ENCODE measurements at places on chromosomes 1 and 21.
A peak's percentile ranks its signal among the peaks of the same experiment; 100 is the strongest.

DNA sequence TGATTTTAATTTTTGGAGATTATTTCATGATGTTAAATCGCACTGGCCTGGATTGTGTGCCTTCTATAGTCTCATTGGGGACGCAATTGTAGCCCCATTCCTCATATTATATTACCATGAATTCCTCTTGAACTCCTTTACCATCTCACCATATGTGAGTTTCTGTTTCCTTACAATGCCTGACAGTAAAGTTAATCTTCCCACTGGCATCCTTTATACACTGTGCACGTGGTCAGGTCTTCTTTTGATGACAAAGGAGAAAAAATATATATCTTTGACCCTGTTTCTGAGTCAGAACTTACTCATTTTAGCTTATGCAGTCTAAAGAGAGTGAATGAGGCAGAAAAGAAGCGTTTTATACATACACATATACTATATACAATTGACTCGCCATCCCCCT is 774 bp upstream of the ABL2 start:
- peak overlapping the region; percentile 77 for H3K4me3 ChIP-seq
- DNase-seq: no peak
- H3K27ac ChIP-seq: no peak overlapping the region
- peaks cover 13% of the 10 kb centered on the region for H3K27me3 ChIP-seq
- no peaks in the 10 kb centered on the region for H3K4me1 ChIP-seq

DNA sequence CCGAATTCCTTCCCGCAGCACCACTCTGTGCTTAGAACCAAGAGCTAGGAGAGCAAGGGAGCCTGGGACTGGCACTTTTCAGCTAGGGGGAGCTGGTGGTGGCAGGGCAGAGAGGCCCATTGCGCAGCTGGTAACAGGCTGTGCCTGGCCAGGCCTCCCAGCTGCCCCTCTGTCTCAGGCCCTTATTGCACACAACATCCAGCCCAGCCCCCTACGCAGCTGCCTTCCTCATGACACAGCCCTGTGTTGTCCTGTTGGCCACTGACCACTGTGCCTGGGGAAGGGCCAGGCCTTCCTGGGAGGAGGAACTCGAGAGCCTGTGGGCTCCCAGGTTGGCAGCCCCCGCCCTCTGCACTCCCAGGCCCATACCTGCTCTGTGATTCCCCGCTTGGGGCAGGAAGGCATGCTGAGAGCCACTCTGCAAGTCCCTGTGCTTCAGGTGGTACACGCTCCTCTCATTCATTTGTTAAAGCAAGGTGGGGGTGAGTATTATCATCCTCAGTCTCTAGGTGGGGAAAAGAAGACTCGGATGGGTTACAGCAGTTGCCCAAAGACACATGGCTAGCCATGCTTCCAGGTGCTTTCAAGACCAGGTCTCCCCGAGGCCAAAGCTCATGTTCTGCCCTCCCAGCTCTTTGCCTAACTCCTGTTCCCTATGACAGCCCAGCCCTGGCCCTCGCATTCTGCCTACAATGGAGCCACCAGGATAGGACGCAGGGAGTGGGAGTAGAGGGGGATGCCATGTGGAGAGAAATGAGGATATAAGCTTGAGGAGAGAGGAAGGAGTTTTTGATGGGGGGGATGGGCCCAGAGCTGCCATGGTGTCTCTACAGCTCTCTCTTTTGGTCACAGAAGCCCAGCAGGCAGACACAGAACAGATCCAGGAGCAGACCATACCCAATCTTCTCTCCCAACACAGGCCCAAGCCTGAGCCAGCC is 81.8 kb downstream of the TMEM53 start:
- no peak overlapping the region for H3K4me3 ChIP-seq
- H3K4me1 ChIP-seq: no peaks in the 10 kb centered on the region
- no peak overlapping the region for H3K27ac ChIP-seq
- H3K27me3 ChIP-seq: no peaks in the 10 kb centered on the region
- DNase-seq: peak; percentile 77

- H3K36me3 ChIP-seq: no peaks in the 10 kb centered on the region
- no peak overlapping the region for H3K4me3 ChIP-seq
- no peak for DNase-seq
- H3K4me1 ChIP-seq: no peaks in the 10 kb centered on the region
These were observed 107.4 kb downstream of the LYST start for GRCh38 chr1:235759336-235759735.

- no peaks in the 10 kb centered on the region for H3K27me3 ChIP-seq
- DNase-seq: no peak
- H3K27ac ChIP-seq: no peak overlapping the region
- H3K4me3 ChIP-seq: no peak overlapping the region
- no peaks in the 10 kb centered on the region for H3K4me1 ChIP-seq
These were observed 448.1 kb upstream of the B3GALT2 start for GRCh38 chr1:193634470-193634869.

GRCh38 chr1:31243501-31244286 is 4.0 kb upstream of the NKAIN1 start:
- no peak overlapping the region for H3K4me3 ChIP-seq
- H3K27me3 ChIP-seq: peaks cover 17% of the 10 kb centered on the region
- H3K4me1 ChIP-seq: peaks cover 5% of the 10 kb centered on the region
- peak overlapping the region; percentile 8 for H3K27ac ChIP-seq
